AG08396 (cell line): ENCODE measurements at places on chromosomes 7 and 10.

DNA sequence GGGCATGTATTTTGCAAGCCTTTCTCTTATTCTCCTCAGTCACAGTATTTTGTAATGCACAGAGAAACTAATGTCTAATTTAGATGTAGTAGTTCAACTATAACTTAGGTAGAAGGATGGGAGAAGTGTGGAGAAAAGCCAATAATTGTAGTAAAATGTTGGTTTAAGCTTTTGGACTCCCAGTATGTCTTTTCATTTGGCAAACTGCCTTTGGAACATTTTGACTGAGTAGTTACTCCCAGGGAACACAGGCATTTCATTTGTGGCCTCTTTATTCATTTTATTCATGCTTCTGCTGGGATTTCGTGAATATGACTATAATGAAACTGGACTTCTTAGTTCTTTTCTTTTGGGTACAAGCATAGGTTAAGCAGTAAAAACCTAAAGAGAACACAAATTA lies 79.0 kb downstream of the EXOC4 start:
- no peak for DNase-seq

DNA sequence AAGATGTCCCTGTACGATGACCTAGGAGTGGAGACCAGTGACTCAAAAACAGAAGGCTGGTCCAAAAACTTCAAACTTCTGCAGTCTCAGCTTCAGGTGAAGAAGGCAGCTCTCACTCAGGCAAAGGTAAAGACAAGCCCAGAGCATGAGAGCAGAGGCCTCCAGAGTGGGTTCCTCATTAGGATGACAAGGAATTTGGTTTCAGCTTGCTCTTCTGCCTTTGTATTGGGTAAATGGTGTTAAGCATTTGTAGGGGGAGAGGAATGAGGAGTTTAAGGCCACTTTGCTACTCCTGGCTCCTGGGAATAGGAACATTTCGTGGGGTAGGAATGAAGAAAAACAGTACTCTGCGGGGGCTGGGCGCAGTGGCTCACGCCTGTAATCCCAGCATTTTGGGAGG lies 8.2 kb downstream of the RBM17 start:
- DNase-seq: no peak

DNA sequence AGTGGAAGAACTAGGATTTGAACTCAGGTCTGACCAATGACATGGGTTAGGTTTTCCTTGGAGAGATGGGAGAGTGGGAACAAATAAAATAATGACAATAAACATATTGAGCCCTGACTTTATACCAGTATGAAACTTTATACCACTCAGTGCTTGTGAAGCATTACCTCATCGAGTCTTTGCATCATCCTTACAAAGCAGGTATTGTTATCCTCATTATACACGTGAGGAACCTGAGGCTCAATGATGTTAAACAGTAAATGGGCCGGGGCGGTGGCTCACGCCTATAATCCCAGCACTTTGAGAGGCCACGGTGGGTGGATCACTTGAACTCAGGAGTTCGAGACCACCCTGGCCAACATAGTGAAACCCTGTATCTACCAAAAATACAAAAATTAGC lies 47.7 kb downstream of the HHEX start:
- DNase-seq: no peak

DNA sequence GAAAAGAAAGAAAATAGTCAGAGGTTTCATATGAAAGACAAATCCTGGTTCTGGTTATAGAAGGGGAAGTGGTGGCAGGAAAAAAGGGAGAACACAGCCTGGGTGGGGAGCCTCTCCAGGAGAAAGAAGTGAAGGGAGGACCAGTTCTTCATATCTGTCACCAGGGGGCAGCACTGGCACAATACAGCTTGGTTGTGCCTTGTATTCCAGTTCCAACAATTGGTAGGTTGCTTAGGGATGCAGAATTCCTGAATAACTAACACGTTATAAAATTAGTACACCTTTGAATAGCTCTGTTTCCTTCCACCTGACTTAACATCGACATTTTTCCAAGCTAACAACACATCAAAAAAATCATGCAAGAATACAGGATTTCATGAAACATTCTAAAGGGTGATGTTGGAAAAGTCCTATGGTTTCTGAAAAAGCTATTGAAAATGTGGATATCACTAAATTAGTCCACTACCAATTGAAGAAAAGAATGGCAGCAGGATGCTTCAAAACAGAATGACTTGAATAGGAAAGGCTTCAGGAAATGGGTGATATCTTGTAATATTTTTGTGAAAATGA lies 52.9 kb downstream of the CYP26A1 start:
- no peak for DNase-seq

DNA sequence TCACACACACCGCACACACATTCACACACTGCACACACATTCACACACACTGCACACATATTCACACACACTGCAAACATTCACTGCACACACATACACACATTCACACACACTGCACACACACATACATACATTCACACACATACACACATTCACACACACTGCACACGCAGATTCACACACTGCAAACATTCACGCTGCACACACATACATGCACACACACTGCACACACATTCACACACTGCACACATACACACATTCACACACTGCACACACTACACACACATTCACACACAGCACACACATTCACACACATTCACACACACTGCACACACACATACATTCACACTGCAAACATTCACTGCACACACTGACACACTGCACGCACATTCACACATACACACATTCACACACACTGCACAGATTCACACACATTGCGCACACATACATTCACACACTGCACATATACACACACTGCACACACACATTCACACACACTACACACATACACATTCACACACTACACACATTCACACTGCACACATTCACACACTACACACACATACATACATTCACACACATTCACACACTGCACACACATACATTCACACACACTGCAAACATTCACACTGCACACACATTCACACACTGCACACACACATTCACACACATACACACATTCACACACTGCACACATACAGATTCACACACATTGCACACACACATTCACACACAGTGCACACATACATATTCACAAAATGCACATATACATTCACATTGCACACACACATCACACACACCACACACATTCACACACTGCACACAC lies 325.1 kb downstream of the PTPRN2 start:
- no peak for DNase-seq

GRCh38 chr7:106050002-106050745 lies 61.9 kb downstream of the SYPL1 start:
- DNase-seq: peak; percentile 47
